ENCODE measurements at places on chromosomes 2 and 18. TPM values are rescaled to one million over a fixed set of nuclear protein-coding genes. Genes with fewer than 3 reads are reported as not detected.

NFE2L2 gene
- total RNA-seq: 114 TPM

TUBA3E gene
- total RNA-seq: not detected

FER1L5 gene
- total RNA-seq: under 0.01 TPM

ZNF385B gene
- total RNA-seq: not detected

CTLA4 gene
- total RNA-seq: not detected

ZNF804A gene
- total RNA-seq: not detected

SOX11 gene
- not detected for total RNA-seq

BOK gene
- total RNA-seq: 48.2 TPM

REG3G gene
- not detected for total RNA-seq

TBC1D8 gene
- 14.7 TPM for total RNA-seq

PCARE gene
- total RNA-seq: not detected

TEKT4 gene
- not detected for total RNA-seq

NTSR2 gene
- not detected for total RNA-seq

MALL gene
- total RNA-seq: 67.1 TPM

NEU2 gene
- total RNA-seq: not detected

KCNK3 gene
- total RNA-seq: not detected

COLEC11 gene
- total RNA-seq: not detected

RAMP1 gene
- 4.9 TPM for total RNA-seq

GLI2 gene
- total RNA-seq: under 0.01 TPM

ALPG gene
- total RNA-seq: not detected

DOK6 gene
- total RNA-seq: under 0.01 TPM

TDRD15 gene
- total RNA-seq: not detected

CD8A gene
- under 0.01 TPM for total RNA-seq

STK36 gene
- 3.0 TPM for total RNA-seq

BMP10 gene
- total RNA-seq: not detected

STON1 gene
- 0.21 TPM for total RNA-seq
